Stimulated activated CD8-positive, alpha-beta memory T cell treated with anti-CD3 and anti-CD28 coated beads, Interleukin-7, amount 100 ng/mL, for 1 hour (primary cell): ENCODE measurements at places on chromosomes 4 and X.

DNA sequence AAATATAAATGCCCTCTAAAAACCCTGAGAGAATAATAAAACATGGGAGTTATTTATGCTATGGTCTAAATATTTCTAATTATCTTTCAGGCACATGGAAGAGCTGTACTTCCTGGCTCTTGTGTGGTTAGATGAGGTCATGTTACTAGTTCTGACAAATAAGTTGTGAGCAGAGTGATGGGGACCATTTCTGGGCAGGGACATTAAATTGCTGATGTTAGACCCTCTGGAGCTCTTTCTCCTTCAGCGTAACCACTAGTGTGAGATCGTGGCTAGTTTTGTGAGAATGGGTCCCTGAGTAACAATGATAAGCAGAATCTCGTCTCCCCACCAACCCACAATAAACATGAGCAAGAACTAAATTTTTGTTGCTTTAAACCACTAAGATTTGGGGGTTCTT, 108.0 kb downstream of the MAML3 start:
- DNase-seq = no peak

- no peak for DNase-seq
Observed at GRCh38 chr4:101349801-101350064, 2.4 kb upstream of the PPP3CA start.

GRCh38 chr4:78545275-78546246, 6.0 kb upstream of the ANXA3 start:
- no peak for DNase-seq

DNA sequence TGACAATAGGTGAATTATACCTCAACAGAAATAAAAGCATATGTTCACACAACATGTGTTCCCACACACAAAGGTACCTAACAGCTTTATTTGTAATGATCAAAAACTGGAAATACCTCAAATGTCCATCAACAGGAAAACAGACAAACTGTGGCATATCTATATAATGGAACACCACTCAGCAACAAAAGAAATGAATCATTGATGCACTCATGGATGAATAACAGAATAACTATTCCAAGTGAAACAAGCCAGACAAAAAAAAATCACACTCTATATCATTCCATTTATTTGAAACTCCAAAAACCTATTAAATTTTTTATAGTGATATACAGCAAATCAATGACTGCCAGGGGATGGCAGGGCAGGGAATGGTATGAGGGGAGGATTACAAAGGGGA, 148.1 kb downstream of the PLS3 start:
- no peak for DNase-seq

DNA sequence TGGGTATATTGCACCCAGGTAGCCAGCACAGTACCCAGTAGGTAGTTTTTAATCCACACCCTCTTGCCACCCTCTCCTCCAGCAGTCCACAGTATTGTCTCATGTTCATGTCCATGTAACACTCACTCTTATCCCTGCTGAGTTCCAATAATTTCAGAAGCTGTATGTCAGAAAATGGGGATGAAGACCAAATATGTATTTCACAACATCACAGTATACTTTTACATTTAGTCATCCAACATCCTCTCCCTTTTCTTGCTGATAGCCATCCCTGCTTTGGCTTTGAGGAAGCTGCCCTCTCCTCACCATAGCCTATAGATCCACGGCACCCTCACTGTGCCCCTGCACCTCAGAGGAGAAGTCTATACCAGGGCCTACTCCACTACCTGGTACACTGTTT, 126.0 kb upstream of the LDB2 start:
- no peak for DNase-seq

DNA sequence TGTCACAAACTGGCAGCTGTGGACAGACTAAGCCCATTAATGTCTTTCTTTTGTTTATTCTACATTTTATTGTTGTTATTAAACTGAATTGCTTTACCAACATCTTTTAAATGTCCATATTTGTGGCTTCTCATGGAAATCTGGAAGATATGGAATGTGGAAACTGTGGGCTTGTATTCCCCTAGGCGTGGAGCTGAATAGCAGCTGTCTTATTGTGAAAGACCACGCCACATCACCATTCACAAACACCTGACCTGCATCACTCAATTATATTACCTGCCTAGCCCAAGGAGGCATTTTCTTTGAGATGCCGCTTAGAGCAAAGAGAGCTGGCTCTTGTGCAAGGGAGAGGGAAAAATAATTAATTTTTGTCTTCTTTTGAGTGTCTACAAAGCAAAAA, 96.9 kb upstream of the GPRIN3 start:
- no peak for DNase-seq

GRCh38 chr4:82519776-82520175, 42.0 kb downstream of the TMEM150C start:
- no peak for DNase-seq

DNA sequence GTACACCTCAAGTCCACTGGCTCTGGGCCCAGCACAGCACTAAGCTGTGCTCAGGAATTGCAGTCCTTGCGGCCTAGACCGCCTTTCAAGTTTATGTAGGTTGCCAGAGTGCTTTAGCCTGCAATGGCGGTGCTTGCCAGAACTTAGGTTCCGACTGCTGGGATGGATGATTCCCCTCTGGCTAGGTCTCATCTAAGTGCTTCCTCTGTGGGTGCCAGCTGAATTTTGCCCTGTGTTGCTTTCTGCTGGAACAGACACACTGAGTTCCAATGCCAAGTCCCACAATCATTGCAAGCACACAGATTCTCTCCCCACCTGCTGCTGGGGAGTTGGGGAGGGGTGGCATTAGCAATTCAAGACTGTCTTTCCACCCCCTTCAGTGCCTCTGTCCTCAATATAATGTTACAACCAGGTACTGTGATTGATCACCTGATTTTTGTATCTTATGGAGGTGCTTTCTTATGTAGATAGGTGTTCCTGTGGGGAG, 129.5 kb downstream of the GRID2 start:
- no peak for DNase-seq

GRCh38 chrX:153723351-153724251, 586 bp downstream of the BCAP31 start:
- DNase-seq = no peak

DNA sequence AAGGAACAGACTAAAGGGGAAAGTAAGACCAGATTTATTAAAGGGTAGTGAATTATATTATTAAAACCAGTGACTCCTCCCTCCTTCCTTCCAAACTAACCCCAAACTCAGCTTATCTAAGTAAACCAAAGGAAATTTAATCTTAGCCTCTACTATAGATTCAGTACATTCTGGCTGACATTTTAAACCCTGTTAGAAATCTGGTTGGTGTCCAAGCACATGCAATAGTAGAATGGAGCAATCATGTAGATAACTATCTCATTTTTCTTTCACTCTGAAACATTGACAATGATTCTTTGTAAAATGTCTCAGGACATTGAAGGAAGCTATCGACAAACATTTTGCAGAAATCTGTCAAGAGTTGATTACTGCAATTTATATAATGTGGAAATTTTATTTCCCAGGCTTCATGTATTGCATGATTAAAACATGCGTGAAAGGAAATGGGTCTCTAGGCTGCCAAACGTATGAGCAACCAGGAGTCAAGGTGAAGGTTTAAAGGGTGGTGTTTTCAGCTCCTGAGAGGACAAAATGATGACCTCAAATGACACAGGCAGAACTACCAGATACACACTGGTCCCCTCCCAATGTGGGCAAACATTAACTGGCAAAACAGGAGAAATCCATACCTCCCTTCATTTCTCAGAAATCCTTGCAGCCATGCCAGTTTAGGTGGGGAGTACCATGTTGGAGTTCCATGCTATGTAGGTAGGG, 58.2 kb upstream of the RBM47 start:
- DNase-seq = no peak

DNA sequence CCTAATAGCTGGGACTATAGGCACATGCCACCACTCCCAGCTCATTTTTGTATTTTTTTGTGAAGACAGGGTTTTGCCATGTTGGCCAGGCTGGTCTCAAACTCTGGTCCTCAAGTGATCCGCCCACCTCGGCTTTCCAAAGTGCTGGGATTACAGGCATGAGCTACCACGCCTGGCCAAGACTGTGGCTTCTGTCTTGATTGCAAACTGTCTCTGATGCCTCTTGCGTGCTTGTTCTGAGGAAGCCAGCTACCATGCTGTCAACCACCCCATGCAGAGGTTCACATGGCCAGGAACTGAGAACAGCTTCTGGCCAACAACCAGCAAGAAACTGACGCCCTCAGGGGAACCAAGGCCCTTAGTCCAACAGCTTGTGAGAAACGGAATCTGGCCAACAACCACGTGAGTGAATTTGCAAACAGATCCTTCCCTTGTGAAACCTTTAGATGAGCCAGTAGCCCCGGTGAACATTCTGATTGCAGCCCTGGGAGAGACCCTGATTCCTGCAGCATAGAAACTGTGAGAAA, 71.2 kb downstream of the SUPT20HL2 start:
- no peak for DNase-seq

- no peak for DNase-seq
Observed at GRCh38 chr4:3177426-3177825, 71.5 kb upstream of the MSANTD1 start.
